ENCODE measurements at places on chromosomes 11 and 22. TPM values are rescaled to one million over a fixed set of nuclear protein-coding genes. Genes with fewer than 3 reads are reported as not detected.

DNA sequence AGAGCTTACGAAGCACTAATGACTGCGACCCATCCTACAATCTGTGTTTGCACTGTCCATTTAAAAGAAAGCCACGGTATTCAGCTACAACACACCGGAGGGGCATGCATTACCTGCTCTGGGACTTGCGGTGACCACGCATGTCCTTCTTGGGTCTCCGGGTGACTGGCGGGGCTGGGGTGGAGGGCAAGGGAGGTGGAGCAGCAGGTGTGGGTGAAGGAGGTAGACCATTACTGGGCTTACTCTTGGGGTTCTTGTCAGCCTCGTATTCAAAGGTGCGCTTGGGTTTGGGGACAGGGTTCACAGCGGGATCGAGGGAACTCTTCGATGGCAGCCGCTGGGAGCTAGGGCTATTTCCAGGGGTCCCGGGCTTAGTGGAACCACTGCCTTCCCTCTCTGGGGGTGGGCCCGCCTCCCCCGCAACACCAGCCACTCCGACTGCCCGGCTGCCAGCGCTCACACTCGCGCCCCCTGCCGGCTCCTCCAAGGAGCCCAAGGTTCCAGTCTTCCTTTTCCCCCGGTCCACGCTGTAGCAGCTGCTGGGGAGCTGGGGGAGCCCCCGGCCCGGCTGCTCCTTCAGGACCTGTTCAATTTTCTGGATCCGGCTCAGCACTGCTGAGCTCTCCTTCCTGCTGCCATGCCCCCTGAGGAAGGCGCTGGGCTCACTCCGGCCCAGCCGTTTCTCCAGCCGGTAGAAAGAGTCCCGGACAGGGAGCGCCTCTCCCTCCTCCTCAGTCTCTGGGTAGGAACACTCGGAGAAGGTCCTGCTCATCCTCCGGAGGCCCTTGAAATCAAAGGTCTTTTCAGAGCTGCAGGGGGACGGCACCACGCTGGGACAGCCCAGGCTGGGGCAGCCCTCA is 47.5 kb downstream of the RPL27A start:
- DNase-seq: no peak

DNA sequence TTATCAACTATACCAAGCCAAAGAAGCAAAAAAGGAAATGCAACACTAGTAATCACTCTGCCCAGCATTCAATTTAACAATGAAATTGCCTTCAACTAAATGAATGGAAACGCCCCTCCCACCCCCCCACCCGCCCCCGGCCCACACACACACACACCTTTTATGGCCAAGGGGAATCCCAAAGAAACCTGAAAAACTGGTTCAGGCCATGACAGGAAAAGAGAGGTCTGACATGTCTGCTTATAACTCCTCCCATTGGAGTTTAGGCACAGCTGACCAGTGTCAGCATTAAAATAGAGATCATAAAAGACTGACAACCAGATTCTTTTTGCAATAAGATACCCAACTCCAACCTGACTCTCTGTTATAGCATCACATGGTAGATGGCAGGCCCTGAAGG is 42.6 kb downstream of the ACER3 start:
- no peak for DNase-seq

- no peak for DNase-seq
Measured at GRCh38 chr11:120024586-120024985, 113.3 kb downstream of the TRIM29 start.

KRTAP5-7 gene
- polyA plus RNA-seq: 0.07 TPM

Measured in renal cortex interstitium (tissue), 15 donors.